H9 (cell line): ENCODE measurements at places on chromosomes 4 and X. TPM values are rescaled to one million over a fixed set of nuclear protein-coding genes. Genes with fewer than 3 reads are reported as not detected.

DNA sequence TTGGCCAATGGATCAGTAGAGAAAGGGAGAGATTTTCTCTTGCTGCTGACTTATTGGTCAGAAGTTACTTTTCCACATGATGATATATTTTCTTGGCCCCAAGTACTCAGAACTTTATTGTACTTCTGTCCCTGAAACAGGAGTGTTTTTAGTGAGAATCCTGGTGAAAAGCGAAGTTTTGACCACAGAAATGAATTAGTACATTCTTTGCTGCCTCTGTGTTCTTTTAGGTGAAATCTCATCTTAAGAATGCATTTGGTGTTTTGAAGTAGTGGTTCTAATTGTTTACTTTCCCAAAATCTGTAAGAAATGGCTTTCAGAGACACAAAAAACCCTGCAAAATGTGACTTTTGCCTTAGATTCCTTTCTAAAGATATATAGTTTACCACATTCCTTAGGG lies 240.4 kb downstream of the FRMPD4 start:
- DNase-seq = no peak

DNA sequence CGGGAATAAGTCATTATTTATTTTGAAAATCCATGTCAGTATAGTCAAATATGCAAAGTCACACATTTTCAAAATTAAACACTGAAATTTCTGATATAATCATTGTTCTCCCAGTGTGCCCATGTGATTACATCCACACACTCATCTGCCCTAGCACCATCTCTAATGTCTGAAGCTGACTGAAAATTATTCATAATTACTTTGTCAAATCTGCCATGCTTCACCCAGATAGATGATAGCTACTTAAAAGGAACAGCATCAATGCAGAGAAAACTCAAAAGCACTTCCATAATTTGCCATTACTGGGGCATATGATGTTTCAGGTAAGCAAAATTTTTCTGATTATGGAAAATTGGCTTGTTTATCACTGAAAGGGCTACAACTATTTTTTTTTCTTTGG lies 1433.3 kb upstream of the IGFBP7 start:
- DNase-seq = no peak

GRCh38 chrX:82534086-82534597 lies 973.9 kb upstream of the POU3F4 start:
- no peak for DNase-seq

- DNase-seq = no peak
Measured at GRCh38 chr4:15132739-15133138, 130.5 kb downstream of the CPEB2 start.

DNA sequence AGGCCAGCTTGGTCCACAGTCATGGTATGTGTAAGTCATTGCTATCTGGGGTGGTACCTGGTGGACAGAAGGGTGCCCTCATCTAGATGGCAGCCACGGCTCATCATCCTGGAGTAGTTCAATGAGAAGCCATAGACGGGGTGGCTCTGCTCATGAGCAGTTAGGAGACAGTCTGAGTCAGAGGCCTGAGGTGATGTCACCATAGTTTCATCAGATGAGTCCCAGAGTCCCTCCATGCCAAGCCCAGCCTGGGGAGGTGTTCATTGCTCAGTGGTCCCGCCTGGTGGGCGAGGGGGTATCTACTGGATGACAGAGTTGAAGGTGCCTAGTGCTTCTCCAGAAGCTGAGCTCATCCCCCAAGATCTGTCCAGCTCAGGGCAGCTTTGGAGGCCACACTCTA lies 49.8 kb downstream of the DLG3 start:
- DNase-seq = no peak

DNA sequence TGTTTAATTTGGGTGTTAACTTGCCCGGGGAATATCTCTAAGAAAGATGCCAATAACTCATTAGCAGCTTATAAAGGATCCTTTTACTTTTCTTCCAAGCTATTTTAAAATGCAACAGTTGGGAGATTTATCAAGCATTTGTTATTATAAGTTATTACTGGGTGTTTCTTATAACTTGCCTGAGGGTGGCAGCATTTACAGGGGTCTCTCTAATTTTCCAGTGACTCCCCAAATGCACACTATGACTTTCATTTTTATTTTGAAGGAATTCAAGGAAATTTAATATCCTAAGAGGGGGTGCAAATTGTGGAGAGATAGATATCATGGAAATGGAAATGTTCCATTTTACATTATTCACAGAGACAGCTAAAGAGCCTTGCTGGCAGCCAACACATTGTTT lies 138.0 kb downstream of the PDGFRA start:
- DNase-seq = no peak

DNA sequence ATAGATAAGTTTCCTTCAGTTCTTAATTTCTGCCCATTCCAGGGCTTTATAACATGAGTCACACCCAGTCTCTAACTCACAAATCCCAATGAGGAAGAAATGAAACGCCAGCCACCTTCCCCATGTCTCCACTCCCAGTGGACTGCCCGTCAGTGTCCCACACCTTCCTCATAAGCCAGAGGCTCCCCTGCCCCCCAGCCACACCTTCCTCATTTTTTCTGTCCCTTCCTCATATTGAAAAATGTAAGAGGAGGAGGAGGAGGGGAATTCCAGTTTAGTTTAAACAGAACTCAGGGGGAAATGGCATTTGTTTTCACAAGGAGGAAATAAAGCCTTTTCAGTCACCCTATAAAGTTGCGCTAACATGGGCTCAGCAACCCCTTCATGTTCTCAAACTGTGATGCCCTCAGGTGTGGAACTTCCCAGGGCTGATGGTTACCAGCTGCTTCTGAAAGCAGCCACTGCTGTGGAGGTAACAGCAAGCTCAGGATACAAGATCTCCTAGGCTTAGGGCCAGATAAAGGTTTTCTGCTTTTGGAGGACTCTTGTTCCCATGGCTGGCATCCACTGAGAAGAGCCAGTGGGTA lies 97.8 kb downstream of the PARM1 start:
- no peak for DNase-seq

DNA sequence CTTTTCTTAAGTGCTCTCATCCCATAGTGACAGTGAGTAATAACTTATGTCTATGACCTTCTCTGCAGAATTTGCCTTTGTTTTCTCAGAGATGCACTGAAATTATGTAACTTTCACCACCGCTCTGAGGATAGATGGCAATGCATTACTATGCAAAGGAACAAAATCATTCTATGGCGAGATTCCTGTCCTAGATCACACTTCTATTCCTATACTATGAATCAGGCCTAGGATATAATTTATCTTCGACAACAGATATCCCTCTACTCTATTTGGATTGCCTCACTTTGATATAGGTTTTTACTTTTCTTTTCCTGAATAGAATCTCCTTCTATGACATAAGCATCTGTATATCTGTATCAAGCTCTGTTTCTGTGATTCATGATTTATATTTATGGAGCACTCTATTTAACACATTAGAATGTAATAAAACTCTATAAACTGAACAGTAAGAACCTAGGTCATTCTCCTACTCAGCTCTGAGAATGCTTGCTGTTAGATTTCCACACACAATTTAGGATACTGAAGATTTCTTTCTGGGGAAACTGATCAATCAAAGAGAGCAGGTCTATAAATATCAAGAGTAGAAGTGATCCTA lies 1082.3 kb upstream of the ADGRL3 start:
- DNase-seq = no peak

DNA sequence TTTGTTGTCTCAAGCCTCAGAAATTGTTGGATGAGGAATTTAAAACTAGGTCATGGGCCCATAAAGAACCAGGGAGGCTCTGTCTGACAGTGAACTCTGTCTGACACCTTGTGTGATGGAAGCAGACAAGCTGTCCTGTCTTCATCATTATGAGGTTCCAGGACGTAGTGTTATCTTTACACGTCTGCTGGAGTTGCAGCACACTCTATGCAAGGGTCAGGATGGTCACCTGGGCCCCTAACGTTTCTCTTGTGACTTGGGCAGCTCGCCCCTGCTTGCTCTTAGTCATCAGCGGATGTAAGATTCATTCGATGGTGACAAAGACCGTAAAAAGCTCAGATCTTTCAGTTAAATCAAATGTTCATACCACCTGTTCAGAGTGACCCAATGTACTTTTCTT lies 92.0 kb upstream of the ADGRG2 start:
- DNase-seq = no peak

DNA sequence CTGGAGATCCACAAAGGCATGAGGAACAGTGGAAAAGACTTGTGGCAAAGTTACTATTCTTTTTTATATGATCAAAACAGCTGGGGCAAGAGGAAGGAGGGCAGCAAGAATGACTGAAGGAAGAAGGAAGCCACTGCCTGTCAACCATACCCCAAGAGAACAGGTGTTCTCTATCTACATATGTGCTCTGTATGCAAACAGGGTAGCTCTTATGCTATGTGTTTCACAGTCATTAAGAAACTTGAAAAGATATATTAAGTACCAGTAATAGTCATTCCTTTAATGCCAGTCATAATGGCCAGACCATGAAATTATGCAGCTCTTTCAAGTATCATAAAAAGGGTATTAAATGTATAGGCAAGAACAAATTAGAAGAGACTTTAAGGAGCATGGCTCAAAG lies 363.9 kb downstream of the KLHL13 start:
- no peak for DNase-seq

DNA sequence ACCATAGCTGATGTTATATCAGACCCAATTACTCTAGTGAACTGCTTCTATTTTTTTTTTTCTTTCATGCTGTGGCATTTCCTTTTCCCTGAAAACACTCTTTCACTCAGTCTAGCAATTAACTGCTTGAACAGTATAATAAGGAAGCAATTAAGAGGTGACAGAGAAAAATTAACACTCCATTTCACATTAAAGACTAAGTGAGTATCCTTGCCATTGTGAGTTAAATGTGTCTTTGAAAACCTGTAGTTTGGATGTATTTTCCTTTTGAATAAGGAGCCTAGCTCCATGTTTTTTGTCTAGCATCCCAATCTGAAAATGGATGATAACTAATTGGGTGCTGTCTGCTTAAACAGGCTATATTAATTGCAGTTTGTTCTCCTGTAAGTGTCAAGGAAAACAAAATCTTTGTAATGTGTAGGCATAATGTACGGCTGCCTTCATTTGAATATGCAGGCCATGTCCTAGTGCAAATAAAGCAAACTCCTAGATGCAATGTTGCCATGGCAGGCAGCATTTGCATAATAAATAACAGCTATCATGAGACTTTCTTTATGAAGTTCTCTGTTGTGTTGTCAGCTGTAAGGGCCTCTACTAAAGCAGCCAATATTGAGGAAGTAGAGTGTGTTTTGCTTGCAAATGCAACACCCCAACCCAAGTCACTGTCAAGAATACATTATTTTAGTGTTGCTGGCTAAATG lies 416.7 kb downstream of the ZIC3 start:
- no peak for DNase-seq

- no peak for DNase-seq
Measured at GRCh38 chr4:139828966-139829664, 163.5 kb downstream of the MGST2 start.

DNA sequence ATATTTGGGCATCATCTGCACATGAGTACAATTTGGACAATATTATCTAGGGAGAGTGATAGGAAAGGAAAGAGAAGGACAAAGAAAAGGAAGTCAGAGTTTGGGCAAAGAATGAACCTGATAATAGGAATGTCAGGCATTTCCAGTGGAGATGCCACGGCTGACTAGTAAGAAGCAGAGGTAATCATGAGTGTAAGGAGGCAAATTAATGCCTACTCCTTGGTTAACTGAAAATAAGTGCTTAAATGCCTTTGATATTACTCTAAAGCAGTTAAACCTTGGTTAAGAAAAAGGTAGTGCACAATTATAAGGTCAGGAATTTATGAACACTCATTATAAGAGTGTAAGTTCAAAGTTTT lies 99.2 kb upstream of the DDIT4L start:
- DNase-seq = no peak

DNA sequence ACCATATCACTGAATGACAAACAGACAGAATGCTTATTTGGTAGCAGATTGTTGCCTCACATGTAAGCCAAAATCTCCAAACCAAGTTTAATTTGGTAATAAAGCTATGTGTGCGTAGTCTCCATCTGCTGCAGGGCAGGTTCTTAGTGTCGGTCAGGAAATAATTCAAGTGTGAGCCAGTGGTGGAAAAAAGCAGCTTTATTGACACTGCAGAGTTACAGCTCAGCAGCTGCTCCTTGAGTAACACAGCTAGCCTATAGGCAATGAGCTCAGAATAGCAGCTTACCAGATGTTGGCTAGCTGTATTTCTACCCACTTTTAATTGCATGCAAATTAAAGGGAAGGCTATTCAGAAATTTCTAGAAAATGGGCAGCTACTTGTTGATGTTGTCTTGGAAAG lies 757.8 kb upstream of the HS3ST1 start:
- no peak for DNase-seq

GRCh38 chr4:92387459-92388069 lies 83.8 kb downstream of the GRID2 start:
- DNase-seq = no peak

DNA sequence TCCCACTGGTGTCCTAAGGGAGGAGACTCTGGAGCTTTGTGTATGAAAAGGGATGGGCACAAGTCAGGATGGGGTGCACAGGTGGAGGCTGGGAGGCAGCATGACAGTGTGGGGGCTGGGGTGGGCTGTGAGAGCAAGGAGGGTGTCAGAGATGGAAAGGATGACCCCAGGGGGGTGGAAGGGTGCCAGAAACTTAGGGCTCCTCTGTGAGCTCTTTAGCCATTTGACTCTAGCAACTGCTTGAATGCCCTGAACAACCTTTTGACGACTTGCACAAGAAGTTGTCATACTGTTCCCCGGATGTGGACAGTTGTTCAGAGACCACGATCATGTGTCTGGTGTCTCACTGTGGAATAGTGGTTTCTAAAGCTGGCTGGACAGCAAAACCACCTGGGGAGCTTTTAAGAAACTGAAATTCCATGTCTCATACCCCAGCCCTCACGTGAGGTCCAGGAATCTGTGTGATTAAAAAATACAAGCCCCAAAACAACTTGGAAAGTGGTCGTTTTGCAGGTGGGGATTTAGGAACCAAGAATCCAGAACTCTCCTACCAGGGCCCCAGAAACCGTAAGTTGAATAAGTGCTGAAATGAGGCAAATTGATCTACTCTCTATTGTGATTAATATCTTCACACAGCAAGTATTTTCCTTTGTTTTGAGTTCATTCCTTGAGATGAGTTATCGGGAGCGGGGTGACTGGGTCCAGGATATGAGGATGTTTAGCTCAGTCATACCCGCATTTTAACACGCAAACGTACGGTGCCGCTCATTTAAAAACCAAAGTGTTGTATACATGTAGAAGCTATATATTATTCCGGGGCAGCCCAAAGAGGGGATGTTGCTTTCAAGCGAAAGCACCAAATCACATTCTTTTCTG lies 3.4 kb downstream of the RHOH start:
- DNase-seq = no peak

DNA sequence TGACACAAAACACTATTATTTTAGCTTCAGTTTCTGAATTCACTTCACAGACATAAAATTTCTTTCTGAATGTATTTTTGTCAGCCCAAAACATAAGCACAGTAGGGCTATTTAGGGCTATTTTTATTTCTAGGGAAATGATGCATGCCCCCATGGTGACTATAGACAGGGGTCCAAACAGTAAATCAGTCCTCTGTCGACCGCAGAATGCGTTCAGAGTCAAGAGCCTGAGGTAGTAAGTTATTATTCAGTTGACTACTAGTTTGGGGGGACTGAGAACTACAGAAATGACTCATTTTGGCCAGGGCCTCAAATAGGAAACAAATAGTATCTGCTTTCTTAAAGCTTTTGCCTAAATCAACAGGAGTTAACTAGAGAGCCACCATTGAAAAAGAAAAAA lies 414.4 kb downstream of the AFF2 start:
- DNase-seq = no peak

Gene DACH2
- 0.99 and 1.0 TPM in 2 replicates for total RNA-seq

Gene TKTL1
- total RNA-seq = not detected in 2 replicates

Gene GUCY1B1
- 0.50 and 0.59 TPM in 2 replicates for total RNA-seq

Gene RASSF6
- 0.15 and 0.22 TPM in 2 replicates for total RNA-seq

Gene ADGRL3
- total RNA-seq = 5.9 and 6.4 TPM in 2 replicates

Gene NPFFR2
- 7.3 and 8.0 TPM in 2 replicates for total RNA-seq

Gene FRG2
- total RNA-seq = not detected in 2 replicates

Gene DOK7
- 0.26 TPM in 1 of 2 replicates, not detected in the other for total RNA-seq

Gene TLR6
- total RNA-seq = 0.07 and 0.11 TPM in 2 replicates
